ENCODE measurements at places on chromosomes 1 and 21.

GRCh38 chr1:32350785-32351398 lies 11.4 kb downstream of the FAM229A start:
- DNase-seq, result peak; percentile 41

- peak; percentile 41 for DNase-seq
Measured at GRCh38 chr1:64686828-64687724, 57.8 kb upstream of the RAVER2 start.

GRCh38 chr1:231597971-231598370 lies 28.6 kb upstream of the DISC1 start:
- DNase-seq, result no peak

- no peak for DNase-seq
Measured at GRCh38 chr1:87126886-87127505, 201.7 kb upstream of the LMO4 start.

DNA sequence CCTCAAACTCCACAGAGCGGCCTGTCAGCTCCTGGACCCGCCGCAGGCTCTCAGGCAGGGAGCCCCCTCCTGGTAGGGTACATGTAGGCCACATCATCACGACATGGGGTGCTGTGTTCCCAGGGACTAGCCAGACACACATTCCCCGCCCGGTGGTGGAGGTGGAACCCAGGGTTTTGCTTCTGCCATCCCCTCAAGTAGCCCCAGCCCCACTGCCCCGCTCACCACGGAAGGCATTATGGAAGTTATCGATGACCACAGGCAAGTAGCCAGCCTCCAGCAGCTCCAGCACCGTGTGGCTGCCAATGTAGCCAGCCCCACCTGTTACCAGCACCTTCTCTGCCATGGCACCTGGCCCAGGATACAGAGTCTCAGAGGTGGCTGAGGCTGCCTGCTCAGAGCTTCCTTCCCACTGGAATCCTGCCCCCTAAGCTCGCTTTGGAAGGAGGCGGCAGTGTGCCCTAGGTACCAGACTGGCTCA lies 1.9 kb downstream of the GALE start:
- DNase-seq, result no peak

GRCh38 chr1:200887772-200888348 lies 6.8 kb upstream of the INAVA start:
- no peak for DNase-seq

- DNase-seq, result peak; percentile 19
Measured at GRCh38 chr1:59237900-59238299, 59.0 kb upstream of the FGGY start.

DNA sequence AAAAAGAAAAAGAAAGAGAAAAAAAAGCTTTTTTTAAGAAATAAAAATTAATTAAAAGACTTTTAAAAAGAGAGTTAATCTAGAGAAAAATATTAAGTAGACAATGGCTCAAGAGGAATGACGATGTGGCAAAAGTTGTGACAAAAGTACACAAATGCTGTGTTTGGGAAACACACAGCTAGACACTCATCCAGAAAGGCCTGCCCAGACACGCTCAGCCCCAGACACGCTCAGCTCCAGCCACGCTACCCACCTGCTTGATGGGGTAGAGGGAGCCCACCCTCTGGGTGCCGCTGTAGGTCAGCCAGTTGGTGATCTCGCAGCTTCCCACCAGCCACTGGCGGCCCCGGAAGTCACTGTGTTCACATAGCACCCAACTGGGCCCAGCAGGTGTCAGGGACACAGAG lies 10.2 kb downstream of the CD52 start:
- no peak for DNase-seq

GRCh38 chr1:96365076-96365475 lies 356.5 kb upstream of the PTBP2 start:
- no peak for DNase-seq

DNA sequence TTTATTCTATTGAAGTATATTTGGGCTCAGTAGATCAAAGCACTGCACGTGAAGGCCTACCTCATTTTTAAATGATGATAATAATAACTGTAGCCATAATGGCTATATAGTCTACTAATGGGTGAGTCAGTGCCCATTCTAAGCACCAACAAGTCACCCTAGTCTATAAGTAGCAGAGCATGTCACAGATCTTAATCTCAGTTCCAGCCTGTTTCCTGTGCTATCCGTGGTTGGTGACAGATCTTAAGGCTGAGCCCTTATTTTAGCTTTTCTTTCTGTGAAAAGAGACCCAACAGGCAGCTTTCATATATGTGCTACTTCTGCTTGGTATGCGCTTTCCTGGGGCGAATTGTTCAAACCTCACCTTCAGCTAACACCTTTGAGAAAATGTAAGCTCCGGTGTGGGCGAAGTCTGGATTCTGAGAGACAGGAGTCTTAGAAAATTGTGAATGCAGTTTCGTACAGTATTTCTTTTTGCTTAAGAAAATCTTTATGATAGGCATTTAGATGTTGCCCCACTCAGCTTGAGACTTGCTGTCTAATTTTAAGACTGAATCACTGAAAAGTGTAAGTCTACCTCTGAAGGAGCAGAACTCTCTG lies 59.6 kb downstream of the FMN2 start:
- DNase-seq, result no peak

- no peak for DNase-seq
Measured at GRCh38 chr1:2412773-2413494, 570 bp upstream of the PEX10 start.

DNA sequence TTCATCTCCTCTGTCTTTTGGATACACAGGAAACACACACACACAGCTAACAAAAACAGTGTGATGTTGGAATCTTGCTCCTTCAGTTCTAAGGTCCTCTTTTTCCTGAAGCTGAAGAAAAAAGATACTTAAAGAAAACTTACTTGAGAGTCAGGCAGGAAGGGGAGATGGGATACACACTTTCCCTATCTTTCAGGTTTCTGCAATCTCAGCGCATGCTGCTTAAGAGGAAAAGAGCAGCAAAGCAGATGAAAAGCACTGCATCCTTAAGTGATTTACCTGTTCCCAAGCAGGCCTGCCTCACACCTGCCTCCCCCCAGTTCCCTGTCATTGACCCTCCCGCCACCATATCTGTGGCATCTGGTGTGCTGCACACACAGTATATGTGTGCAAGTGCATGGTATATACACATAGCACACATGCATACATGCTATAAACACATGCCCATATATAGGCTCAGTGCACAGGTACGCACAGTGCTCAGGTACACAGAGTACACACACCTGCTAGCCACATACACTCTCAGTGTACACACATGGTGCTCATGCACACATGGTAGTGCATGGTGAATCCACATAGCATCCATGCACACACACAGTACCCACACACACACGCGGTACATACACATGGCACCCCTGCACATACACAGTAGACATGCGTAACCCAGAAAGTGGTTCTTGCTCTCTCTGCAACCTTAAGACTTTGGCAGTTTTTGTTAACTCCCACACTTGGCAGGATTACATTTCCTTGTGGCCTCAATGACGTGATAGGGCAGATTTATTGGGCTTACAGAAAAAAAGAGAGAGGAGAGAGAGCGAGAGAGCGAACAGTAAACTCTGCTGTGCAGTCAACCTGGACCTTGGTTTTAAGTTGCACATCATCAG lies 166.9 kb downstream of the TOMM20 start:
- no peak for DNase-seq

DNA sequence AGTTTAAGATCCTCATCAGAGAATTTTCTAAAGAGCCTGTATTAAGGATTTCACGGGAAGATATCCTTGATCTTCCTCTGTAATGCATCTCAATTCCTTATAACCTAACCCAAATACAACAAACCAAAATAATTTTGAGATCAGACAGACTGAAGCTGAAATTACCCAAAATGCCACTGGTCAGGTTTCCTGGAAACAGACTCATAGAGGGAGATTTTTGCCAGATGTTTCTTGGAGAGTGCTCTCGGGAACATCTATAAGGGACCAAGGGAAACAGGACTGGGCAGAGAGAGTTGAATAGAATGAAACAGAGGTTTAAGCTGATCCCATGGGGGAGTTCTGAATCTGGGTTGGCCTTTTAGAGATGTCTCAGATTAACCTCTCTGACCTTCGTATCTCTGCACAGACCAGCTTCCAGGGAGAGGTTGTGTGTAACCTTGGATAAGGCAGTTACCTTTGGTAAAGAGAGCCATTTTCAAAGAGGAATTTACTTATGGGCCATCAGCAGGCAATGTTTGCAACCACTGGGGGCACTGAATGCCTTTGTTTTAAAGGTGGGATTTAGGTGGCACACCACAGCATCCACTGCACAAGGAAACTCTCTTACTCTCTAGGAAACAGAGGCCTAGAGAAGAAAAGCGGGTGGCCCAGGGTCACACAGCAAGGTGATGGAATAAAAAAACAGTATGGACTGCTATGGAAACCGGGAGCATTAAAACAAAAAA lies 130.8 kb upstream of the SGIP1 start:
- no peak for DNase-seq

DNA sequence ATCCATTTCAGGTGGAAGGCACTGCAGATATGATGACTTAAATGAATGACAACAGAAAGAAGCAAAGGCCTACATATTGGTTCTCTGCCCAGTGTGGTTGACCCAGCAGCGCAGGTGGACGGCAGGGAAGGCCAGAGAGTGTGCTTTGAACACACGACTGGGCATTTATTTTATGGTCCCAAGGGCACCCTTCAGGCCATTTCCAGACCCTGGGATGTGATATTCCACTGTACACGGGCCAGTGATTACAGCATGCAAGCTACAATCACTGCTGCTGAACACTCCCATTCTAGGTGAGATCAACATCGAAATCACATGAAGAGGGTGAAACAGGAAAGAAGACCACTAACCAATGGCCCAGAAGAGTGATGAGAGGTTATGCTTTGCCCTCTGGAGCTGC lies 33.8 kb downstream of the PCNX2 start:
- no peak for DNase-seq

GRCh38 chr1:203450479-203451149 lies 25.0 kb upstream of the PRELP start:
- DNase-seq, result no peak

DNA sequence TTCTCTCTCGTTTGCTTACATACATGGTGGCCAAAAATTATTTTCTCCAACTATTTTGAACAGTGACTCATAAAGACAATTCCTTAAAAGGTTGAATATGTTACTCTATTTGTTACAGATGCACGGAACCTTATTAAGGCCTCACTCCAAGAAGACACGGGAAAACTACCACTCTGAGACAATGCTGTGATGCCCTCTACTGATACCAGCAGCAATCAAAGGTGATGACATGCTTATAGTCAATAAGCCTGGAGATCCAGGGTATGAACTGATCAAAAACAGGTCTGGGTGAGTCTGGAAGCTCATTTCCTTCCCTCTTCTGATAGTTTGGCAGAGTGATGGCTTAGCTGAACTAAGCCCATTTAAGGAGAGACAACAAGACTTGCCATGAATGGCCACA lies 563.0 kb downstream of the LRRIQ3 start:
- no peak for DNase-seq

DNA sequence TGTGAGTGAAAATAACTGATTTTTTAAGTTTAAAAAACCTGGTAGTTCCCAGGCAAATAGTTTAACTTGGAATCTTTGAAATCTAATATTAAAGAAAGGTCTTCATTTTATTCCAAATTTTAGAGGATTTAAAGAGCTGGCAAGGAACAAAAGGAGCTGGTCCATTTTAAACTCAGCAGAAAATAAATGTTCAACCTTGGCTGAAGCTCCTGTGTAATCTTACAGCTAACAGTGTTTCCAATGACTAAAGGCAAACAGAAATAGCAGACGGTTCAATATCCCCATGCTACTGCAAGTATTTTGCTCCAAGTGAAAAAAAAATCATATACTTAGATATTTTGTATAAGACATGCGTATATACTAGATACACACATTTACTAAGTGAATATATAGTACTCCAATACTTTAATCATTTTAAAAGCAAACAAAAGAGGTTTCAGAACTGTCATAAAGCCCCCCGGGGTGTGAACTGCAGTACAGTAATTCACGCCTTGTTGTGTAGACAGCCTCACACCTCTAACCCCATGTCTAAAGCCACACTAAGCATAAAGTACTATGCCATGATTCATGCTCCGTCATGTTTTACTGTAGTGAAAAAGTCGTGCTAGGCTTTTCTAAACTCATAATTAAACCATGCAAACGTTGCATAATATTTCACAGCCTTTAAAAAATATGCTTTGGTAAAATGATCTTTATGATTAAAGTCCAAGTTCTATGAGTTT lies 132.2 kb downstream of the CLIC6 start:
- DNase-seq, result no peak

DNA sequence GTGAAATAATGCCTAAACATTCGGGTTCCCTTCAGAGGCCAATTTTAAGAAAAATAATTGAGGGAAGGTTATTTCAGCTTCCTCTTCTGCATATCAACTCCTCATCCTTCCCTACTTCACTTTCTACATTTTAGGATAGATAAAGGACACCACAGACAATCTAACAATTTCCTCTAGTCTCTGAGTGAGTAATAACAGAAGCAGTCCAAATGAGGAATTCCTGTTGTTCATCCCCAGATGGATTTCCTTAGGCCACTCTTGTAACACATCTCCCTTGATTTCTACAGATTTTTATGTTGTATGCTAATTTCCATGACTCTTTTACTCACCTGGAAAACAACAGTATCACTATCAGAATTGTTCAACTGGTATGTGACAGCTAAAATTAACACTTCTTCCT lies 87.7 kb upstream of the LYPLAL1 start:
- DNase-seq, result no peak

DNA sequence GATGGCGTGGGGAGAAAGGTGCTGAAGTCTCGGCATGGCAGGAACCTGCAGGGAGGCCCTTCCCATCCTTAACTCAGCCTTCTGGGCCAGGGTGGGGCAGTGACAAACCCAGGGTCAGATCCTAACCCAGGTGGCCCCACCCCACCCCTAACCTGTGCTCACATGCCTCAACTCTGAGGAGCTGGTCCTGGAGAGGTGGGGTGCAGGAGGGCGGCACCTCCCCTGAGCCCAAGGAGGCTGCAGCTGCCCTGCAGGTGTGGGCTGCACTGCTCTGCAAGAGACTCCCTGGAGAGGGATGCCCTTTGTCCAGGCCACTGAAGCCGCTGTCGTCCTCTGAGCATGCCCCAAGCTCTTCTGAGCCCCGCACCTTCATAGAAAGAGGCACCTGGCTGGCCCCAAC lies 15.2 kb upstream of the ADAMTSL4 start:
- no peak for DNase-seq

GRCh38 chr1:19814681-19815503 lies at the start of gene RNF186:
TSS of gene RNF186 (minus strand) at chr1:19815283. CDS start at chr1:19815101, 182 bp downstream.
- DNase-seq, result no peak

- DNase-seq, result no peak
Measured at GRCh38 chr1:157252473-157252872, 114.3 kb upstream of the ETV3 start.

DNA sequence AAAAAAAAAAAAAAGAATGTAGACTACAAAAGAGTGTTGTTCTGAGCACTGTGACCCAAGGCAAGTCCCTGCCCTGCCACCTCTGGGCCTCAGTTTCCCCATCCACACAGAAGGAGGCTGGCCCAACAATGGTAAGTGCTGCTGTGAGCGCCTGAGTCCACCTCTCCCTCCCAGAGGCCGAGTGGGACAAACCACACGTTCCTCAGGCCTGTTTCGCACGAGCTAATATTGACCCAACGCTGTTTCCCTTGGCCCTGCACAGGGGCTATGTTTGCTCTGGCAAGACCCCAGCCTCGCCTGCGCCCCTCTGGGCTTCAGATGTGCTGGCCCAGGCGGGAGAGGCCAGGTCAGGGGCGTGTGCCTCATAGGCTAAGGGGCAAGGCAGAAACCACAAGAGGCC lies 12.6 kb upstream of the LAPTM5 start:
- DNase-seq, result no peak
